ENCODE measurements at places on chromosomes 4 and X.

DNA sequence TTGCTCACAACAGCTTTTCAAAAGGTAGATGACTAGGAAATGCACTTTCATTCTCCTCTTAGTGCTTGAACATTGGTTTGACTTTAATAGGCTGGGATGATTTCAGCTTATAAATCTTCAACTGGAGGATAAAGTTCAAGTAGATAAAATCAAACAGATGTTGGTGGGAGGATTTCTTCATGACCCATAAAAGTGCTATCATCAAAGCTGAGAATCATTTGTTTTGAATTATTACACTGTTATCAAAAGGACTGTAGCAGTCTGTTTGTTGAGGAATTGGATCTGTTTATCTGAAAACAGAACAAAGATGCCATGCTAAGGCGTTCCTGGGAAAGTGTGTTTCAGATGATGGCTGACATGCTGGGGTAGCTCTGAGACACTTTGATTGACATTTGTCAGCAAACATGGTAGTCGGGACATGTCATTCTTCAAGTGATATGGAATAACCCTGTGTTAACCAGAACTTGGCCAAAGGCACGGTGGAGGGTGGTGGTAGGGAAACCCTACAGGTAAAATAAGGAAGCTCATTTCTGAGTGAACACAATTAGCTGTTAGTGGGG is 304.0 kb upstream of the PITX2 start:
- no peak for DNase-seq

DNA sequence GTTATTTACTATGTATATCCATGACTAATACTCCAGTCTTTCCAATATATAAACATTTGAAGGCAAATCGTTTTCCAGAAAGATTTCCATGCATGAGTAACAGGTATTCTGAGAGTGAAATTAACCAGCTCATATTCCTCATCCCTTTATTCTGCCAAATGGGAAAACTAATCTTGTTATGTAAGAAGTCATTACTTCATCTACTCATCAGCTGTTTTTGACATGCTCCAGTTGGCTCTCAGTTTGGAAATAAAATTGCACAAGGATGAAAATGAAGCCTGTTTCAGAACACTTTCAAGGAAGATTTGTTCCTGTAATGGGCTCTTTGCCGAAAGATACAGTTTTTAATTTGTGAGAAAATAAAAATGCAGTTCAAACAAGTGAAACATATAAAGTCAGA is 121.9 kb downstream of the KCTD8 start:
- DNase-seq, result no peak

DNA sequence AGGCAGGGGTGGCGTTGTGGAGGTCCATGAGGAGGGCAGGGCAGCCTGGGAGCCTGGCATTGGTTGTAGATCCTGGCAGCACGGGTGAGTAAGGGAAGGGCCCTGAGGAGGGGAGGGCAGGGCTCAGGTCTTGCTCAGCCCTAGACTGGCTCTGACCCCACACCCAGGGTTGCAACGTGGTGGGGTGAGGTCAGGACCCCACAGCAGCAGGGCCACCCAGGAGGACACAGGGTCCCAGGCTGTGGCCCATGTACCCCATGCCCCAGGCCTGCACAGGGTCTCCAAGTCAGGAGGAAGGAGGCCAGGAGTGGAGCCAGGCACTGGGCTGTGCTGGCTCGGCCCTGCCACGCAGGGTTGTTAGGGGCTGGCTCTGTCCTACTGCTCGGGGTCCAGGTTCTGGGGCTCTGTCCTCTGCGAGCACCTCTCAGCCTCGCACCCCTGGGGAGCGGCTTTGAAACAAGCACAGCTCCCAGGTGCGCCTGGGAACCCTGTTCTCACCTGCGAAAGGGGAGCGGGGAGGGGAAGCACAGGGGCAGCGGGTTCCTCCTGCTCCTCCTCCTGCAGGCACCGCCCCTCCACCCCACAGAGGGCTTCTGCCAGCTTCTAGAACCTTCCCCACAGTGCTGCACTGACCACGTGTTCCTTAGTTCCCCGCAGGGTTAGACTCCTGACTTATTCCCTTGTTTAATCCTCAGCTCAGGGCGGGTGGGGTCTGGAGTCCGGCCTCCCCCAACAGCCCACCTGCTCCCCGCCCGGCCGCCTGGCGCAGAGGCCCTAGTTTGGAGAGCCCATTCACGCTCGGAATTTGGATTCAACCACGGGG is 20.4 kb downstream of the MSANTD1 start:
- DNase-seq, result no peak

DNA sequence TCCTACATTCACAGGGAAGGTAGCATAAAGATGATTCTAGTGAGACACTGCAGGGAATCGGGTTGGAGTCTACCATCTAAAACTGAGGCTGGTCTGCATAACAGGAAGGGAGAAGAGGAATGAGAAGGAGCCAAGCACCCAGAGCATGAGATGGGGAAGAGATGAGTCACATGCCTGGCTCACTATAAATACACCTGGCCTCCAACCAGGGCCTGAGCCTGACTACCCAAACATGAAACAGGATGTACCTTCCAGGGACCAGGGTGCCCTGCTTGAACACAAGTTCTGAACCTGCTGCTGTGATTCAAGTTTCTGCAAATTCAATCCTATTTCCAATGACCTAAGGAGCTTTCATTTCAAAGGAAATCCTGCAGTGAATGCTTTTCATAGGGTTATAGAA is 24.9 kb downstream of the CD99L2 start:
- no peak for DNase-seq

GRCh38 chr4:1731180-1731579 is 9.9 kb downstream of the TACC3 start:
- DNase-seq, result no peak

DNA sequence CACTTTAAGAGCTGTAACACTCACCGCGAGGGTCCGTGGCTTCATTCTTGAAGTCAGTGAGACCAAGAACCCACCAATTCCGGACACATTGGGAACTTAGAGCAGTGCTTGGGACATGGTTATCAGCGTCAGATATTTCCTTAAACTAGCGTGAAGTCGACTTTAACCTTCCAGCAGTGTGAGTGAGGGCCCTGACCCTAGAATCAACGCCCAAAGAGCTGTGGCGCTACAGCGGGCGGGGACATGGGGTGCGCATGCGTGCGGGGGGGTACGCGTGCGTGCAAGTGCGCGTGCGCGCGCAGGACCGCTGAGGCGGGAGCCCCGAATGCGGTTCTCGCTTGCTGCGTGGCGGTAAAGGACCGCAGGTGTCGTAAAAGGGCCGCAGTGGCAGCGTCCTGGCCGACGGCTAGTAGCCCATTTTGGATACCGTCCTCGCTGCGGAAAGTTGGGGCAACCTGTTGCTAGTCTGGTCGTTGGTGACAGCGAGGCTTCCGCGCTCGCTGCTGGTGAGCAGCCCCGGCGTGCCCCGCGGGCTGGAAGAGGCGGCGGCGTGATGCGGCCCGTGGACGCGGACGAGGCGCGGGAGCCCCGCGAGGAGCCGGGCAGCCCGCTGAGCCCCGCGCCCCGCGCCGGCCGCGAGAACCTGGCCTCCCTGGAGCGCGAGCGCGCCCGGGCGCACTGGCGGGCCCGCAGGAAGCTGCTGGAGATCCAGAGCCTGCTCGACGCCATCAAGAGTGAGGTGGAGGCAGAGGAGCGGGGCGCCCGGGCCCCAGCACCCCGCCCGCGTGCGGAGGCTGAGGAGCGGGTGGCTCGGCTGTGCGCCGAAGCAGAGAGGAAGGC is 19.8 kb upstream of the S100P start:
- peak; percentile 88 for DNase-seq

- DNase-seq, result no peak
Measured at GRCh38 chrX:119249891-119250290, 13.8 kb downstream of the PGRMC1 start.

DNA sequence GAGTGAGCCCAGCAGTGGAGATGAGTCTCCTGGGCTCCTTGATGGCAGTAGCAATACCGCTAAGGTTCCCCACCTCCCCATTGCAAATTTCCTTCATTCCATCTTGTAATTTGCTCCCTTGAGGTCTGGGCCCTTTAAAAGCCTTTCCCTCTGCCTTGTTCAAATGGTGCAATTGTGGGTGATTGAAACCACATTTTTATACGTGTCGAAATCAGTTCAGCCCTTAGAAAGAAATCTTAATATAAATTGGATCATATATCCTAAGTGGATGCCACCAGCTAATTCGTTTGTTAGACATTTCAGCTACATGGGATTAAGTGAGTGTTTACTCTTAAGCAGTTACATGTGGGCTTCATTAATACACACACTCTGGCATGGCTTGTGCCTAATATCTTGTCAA is 68.6 kb downstream of the NHS start:
- no peak for DNase-seq

DNA sequence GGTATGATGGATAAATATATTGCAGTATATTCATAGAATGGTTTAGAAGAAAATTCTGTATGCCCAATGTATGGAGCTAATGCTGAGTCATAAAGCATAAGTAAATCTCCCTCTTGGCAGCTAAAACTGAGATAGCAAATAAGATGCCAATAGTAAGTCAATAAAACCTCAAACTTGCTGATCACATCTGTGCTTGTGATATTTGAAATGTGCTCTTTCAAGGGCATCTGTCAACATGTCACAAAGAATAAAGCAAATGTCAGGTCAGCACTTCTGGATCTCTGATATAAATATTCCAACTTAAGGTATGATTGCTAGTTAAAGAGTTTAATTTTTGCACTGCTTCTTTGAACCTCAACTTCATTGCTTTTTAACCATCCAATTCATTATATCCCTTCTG is 262.3 kb upstream of the EMCN start:
- no peak for DNase-seq

GRCh38 chrX:31845003-31845402 is 773.2 kb upstream of the FTHL17 start:
- DNase-seq, result no peak

DNA sequence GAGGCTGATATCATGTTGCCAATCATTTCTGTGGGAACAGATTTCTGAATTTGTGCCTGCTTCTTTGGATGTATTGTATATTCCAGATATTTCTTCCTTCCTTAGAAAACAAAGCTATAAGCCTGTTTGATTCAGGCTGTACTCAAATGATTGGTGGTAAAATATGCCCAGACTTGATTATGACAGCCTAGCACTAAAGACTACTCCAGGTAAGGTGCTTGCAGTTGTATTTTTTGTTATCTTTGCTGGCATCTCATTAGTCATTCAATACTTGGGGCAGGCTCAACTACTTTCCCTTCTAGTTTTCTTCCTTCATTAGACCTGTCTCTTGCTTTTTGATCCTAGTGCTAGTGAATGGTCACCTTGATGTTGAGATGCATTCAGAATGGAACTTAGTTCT is 90.6 kb downstream of the ZNF518B start:
- DNase-seq, result no peak

GRCh38 chr4:81635739-81636138 is 164.0 kb upstream of the RASGEF1B start:
- no peak for DNase-seq

GRCh38 chr4:146462251-146462650 is 59.5 kb downstream of the SLC10A7 start:
- no peak for DNase-seq
